A375 (cell line): ENCODE measurements at places on chromosomes 3 and 15. TPM values are rescaled to one million over a fixed set of nuclear protein-coding genes. Genes with fewer than 3 reads are reported as not detected.

The ZNF80 gene
- total RNA-seq, result not detected in 2 replicates

The HACD2 gene
- 12.3 and 14.3 TPM in 2 replicates for total RNA-seq

The TAGLN3 gene
- total RNA-seq, result 10.9 and 13.3 TPM in 2 replicates

The SAMMSON gene
- total RNA-seq, result 3.6 and 6.4 TPM in 2 replicates
